Thymus (tissue), 14 donors: ENCODE measurements at places on chromosomes 5 and 9.

- DNase-seq: no peak
Measured at GRCh38 chr9:18398038-18398437, 75.9 kb upstream of the ADAMTSL1 start.

GRCh38 chr9:77304543-77304942 lies 127.2 kb downstream of the VPS13A start:
- DNase-seq: no peak

GRCh38 chr5:17249029-17249634 lies 31.7 kb downstream of the BASP1 start:
- DNase-seq: no peak

- DNase-seq: no peak
Measured at GRCh38 chr5:10374046-10375022, 20.8 kb downstream of the MARCHF6 start.

DNA sequence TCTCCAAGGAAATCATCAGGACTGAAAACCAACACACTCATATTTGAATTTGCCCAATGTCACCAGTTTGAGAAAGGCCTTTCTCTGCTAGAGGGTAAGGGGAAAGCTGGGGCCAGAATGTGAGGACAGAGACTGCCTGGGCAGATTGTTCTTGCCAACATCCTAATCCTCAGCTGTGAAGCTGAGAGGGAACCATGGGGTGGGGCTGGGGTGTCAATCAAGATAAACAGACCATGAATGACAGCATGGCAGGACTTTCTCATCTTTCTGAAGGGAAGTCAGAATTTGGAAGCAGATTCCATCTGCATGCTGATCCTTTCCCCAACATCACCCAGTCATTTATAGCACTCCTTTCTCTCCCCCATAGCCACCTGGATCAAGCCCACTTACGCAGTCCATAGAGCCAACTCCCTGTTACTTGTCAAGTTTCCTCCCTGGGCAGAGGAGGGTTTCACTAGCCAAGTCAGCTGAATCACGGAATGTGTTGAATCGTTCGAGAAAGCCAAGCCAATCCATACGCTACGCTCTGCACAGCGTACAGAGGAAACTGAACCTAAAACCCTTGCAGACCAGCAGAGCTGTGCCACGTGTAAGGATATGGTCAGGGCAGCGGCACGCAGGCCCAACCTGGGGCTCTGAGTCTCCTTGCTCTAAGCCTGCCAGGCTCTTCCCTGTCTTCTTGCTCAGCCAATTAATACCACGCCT lies 14.9 kb downstream of the GLDC start:
- DNase-seq: no peak

- no peak for DNase-seq
Measured at GRCh38 chr5:97840643-97841042, 657.6 kb upstream of the RIOK2 start.

GRCh38 chr5:127587246-127587917 lies 61.5 kb upstream of the CTXN3 start:
- DNase-seq: no peak

GRCh38 chr9:87950765-87951488 lies 23.4 kb downstream of the CDK20 start:
- DNase-seq: peak; percentile 34

DNA sequence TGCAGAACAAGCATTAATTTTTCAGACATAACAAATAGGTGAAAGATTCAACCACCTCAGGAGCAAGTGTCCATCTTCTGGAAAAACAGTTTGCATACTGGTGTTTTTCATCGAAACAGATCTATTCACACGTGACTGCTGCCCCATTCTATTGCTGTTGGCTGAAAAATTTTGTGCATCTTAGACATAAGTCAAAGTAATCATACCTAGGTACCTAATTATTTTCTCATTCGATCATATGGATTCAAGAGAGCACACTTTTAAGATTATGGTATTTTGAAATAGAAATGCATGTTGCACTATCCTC lies 72.9 kb upstream of the CDH6 start:
- no peak for DNase-seq

GRCh38 chr5:74766418-74766848 lies 484 bp downstream of the GFM2 start:
- DNase-seq: peak; percentile 24

DNA sequence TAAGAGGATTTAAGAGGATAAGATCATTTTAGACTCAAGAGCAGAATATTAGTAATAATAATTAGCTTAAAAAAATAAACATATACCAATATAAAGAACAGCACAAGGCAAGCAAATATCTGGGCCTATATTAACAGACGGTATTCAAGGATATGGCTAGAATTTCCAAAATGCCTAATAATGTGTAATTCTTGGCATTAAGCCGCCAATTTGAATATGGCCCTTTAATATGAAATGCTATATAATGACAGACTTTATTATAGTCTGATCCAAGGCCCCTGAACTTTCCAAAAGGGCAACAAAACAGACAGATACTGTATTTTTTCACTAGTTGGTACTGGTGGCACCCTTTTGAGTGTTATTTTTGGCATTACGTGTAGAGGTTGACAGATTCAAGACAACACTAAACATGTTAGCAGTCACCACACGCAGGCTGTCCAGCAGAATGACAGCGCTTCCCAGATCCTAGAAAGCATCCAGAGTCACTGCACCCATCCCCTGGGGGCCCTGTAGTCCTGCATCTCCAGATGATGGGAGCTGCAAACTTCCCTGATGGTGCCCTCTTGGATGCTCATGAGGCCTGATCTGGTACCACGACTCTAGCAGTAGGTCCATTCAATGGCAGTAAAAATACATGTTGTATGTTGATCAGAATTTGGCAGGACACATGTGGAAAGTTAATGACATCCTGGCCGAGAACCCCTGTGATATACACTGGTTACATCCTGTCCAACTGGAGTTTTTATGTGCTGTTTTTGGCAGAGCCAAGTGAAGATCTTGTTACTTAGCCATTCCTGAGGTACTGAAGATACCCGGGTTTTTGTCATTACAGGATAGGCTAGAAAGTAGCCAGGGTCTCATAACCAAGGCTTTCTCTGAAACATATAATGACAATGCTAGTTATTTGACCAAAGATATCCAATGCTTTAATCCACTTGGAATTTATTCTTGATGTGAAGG lies 1.7 kb upstream of the ABL1 start:
- no peak for DNase-seq
